Left lobe of liver (tissue), 2 donors: ENCODE measurements at places on chromosomes 12 and 14. TPM values are rescaled to one million over a fixed set of nuclear protein-coding genes. Genes with fewer than 3 reads are reported as not detected.
A peak's percentile ranks its signal among the peaks of the same experiment; 100 is the strongest.

FMNL3 gene
- total RNA-seq = 3.1 TPM

FOXG1 gene
- total RNA-seq = not detected

CALM1 gene
- total RNA-seq = 153 TPM

GRCh38 chr12:130826151-130826801 is 12.8 kb downstream of the STX2 start:
- DNase-seq = no peak

- no peak for DNase-seq
These were observed 1.4 kb downstream of the MYBPC1 start for GRCh38 chr12:101596172-101596571.

DNA sequence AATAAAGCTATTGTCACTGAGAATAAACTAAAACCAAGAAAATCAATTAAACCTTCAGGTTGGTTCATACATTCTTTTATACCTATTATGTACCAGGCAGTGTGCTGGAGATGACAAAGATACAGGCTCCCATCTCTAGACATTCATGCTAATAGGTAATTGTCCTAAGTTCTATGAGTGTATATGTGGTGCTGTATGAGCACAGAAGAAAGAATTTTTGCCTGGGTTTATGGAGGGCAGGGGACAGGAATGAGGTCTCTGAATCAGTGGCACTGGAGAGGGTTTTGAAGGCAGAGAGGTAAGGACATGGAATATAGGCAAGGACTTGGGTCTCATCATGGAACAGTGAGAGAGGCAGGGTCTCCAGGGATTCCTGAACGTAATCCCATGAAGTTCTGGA is 38.7 kb downstream of the MAP1LC3B2 start:
- no peak for DNase-seq

- no peak for DNase-seq
These were observed 158.2 kb downstream of the SLC38A4 start for GRCh38 chr12:46667551-46667950.

GRCh38 chr12:19129486-19130223 is at the start of gene PLEKHA5:
PLEKHA5 (plus strand) TSS chr12:19129733; CDS start chr12:19129800, 67 bp downstream.
- DNase-seq = peak; percentile 86

HOXC12 gene
- not detected for total RNA-seq

HVCN1 gene
- total RNA-seq = 1.5 TPM

OR6C76 gene
- total RNA-seq = not detected

- peak; percentile 97 for DNase-seq
These were observed 918.0 kb downstream of the AACS start for GRCh38 chr12:125983094-125983783.

VDR gene
- 0.28 TPM for total RNA-seq

APOF gene
- total RNA-seq = 188 TPM

RASSF8 gene
- 9.0 TPM for total RNA-seq

DNA sequence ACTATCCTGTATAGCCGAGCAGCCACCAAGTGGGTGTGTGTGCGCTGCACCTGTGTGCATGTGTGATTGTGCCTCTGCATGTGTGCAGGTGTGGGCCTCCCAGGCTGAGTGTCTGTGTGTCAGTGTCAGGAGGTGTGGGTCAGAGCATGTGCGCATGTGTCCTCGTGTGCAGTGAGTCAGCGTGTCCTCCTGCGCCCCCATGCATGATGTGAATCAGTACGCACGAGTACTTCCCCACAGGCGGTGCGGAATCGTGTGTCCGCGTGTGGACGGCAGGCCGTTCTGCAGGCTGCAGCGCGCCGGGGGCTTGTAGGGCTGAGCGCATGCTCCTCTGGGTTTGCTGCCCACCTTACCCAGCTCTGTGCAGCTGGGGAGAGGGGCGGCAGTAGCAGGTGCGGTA is 34.2 kb downstream of the DTX1 start:
- no peak for DNase-seq

TMEM253 gene
- 0.15 TPM for total RNA-seq

GRCh38 chr14:101529079-101529478 is 32.2 kb upstream of the DIO3 start:
- no peak for DNase-seq

DNA sequence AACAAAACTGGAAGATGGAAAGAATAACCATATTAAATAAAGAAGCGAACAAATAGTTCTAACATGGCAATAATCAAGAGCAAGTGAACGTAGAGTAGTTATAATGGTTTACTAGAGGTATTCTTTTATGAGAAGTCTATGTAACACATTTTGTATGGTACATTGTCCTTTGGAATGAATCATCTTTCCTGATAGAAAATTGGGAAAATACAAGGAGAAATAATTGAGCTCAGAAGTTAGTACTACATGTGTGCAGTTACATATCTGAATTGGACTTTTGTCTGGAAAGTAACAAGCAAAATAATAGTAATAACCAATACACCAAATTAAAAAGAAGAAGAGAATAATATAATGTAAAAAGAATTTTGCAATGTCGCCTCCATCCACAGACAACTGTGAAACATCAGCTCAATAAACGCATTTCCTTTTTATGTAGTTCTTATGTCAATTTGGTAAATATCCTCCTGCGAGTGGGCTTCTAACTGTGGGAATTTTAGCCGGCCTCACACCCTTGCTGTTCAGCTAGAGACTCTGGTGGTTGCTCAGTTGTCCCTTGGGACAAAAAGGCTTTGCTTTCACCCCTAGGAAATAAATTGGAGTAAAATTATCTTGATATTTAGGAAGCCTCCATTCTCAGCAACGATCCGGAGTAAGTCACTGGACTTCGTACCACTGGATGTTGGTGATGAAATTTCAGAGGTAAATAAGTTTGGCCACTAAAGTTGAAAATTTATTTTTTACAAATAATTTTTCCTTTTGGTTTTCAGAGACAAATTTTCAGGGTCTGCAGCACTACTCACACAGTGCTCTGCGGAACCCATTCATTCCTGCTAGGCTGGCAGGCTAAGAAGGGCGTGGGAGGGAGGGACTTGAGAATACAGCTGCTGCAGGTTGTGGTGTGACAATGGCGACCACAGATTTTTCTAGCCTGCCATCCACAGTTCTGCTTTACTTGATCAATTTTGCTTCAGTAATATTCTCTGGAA is 1.1 kb upstream of the TUBA1A start:
- DNase-seq = no peak

- DNase-seq = no peak
These were observed 52.6 kb downstream of the RBMS2 start for GRCh38 chr12:56574210-56574609.

GRCh38 chr12:7090222-7090998 is 1.8 kb downstream of the C1R start:
- peak; percentile 45 for DNase-seq

- no peak for DNase-seq
These were observed 68.9 kb downstream of the SUSD6 start for GRCh38 chr14:69680297-69680696.

DNA sequence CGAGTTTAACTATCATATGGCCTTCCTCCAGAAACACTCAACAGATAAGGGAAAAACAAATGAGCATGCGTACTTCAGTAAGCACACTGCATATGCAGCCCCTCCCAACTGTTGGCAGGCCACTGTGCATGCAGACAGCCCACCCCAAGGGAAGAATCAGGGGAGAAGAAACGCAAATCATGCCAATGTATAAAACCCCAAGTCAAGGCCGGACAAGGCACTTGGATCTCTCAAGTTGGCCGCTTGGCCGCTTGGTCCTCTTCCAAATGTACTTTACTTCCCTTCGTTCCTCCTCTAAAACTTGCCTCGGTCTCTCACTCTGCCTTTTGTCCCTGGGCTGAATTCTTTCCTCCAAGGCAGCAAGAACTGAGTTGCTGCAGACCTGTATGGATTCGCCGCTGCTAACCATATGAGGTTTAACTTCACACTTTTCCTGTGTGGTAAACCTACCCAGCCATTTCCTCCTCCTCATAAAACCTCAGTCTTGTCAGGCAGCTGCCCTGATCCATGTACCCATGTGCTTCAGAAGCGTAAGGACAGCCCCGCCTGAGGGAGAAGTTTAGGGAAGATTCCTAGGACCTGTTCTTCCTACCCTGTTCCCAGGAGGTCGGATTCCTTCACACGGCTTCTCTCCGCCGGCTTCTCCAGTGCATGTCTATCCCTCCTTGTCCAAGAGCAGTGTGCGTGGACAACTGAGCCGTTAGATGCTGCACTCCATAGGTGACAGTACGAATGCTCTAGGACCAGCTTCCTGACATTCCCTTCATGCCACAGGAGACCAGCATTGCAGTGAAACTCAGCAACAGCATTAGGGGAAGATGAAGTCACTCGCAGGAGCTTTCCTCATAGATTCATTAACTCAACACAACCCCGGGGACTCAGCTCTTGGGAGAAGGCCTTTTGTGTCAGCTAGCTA is 188.0 kb downstream of the MON2 start:
- DNase-seq = no peak

GRCh38 chr12:124567673-124568373 is 411 bp upstream of the NCOR2 start:
- peak; percentile 93 for DNase-seq

CLEC7A gene
- total RNA-seq = 1.2 TPM
